ENCODE measurements at places on chromosomes 11 and 22. TPM values are rescaled to one million over a fixed set of nuclear protein-coding genes. Genes with fewer than 3 reads are reported as not detected.

GRAP2 gene
- total RNA-seq = not detected

PANX3 gene
- total RNA-seq = not detected

SYT12 gene
- 1.1 TPM for total RNA-seq

BTG4 gene
- total RNA-seq = not detected

TSPAN32 gene
- total RNA-seq = not detected

DNA sequence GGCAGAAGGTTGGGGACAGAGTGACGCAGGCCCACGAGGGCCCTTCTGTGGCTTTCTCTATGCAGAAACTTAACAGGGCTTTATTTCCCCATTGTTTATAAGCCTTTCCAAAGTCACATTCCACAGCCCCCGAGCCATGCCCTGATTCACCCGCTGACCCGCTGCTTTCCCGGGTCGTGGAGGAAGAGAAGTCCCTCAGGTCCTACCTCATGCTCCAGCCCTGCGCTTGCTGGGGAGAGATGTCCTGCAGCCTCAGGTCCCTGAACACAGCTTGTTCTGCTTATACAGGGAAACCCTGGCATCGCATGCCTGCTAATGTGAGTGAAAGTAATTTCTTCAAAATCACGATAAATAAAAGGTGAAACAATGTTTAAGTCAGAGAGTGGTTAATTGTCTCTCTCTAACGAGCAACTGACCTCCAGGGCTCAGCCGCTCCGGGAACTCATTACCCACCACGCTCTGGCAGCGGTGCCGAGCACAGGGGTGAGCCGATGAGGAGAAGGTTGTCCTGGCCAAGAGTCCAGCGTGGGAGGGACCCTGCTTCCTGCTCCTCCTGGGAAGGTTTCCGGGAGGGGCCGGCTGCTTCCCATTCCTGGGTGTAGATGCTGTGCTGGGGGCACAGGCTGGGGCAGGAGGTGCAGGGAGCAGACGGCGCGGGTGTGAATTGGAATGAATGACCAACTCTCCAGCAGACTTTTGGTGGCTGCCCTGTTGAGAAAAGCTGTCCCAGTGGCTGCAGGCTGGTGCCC is 595.2 kb downstream of the BRD1 start:
- no peak for DNase-seq

DNA sequence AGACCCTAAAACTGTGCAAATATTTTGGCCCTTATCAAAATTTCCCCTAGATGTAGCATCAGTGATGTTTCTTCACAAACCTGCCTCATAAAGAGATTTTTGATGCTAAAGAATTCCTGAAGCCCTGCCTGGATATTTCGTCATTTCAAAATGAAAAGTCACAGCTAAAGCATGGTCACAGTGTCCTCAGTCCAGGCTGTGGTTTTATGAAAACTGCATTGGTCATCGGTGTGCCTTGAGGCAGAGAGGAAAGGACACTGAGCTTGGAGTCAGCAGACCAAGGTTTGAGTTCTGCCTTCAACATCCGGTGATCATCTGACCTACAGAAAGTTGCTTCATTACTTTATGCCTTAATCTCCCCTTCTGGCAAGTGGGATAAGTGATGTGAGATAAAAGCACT is 34.8 kb upstream of the ALKBH3 start:
- no peak for DNase-seq

DNA sequence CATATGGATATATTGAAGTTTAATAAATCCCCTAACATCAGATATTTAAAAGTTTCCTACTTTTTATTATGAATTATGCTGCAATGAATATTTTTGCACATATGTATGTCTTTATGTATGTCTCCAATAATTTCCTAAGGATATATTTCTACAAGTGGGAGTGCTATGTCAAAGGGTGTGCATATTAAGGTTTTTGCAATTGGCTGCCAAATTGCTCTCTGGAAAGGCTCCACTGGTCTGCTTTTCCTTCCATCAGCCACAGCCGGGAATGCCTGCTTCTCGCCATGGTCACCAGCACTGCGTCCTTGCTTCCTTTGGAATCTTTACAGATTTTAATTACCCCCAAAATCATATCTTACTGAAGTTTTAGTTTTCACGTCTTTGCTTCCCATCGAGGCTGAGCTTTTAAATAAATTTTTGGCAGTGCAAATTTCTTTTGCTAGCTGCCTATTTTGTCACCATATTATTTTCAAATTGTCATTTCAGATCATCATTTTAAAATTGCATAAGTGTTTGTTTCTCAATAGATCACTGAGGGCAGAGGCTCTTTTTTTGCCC is 221.7 kb downstream of the SNX19 start:
- DNase-seq = no peak

- no peak for DNase-seq
Measured at GRCh38 chr22:39825661-39826102, 67.9 kb downstream of the ENTHD1 start.

GRCh38 chr11:87501388-87501787 is 463.7 kb downstream of the TMEM135 start:
- DNase-seq = no peak

- no peak for DNase-seq
Measured at GRCh38 chr11:111448831-111449557, 63.2 kb downstream of the BTG4 start.

DNA sequence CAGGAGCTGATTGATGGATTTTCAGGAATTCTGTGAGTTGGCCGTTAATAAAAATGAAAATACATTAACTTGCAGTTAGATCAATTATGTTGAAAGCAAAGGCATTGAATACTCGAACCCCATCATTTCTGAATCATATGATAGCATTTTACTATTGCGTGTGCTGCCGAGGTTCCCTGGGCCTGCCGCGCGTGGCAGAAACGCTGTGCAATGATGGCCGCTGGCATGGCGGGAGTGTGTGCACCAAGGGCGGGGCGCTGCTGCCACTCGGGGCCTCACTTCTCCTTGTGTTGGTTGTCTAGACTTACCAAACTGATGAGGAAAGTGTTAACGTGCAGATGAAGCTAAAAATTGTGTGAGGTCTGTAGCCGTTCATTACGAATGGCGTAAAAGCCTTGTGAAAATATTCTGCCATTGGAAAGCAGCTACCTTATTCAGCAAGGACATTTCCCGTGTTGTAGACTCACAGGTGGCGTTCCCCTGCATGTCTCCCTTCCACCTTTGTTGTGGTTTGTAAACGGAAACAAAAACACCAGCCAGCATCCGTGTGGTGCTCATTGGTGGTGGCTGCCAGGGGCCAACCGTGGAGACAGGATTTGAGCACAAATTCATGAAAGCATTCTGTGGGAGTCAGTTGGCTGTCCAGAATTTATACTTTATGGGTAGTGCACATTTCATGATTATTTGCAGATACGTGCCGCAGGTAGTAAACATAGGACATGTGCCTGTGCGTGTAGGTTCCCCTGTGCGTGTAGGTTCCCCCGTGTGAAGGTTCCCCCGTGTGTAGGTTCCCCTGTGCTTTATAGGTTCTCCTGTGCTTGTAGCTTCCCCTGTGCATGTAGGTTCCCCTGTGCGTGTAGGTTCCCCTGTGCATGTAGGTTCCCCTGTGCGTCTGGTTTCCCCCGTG is 5.9 kb upstream of the GRAMD4 start:
- no peak for DNase-seq

GRCh38 chr11:4825132-4825531 is 4.0 kb downstream of the OR51F2 start:
- no peak for DNase-seq

All from Daoy (cell line).